Activated CD8-positive, alpha-beta memory T cell treated with anti-CD3 and anti-CD28 coated beads for 4 hours (primary cell): ENCODE measurements at places on chromosomes 2 and 18.

DNA sequence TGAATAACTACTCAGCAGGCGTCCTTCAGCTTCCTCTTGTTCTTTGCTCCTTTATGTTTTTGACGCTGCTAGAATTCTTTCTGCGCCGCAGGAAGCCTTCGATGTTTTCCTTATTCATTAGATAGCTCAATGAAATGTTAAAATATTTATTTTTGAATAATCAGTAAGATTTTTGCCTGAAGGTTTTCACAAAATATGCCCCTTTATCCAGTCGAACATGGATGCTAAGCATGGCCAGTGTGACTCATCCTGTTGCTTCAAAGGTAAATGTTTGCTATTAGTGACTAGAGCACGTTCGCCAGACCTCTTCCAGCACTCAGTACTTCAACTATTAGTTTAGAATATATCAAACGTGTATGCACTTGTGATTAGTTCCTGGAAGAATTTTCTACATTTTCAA, 7.6 kb upstream of the MEIS1 start:
- DNase-seq = no peak

- no peak for DNase-seq
Observed at GRCh38 chr2:45984366-45984765, 312.8 kb upstream of the EPAS1 start.

GRCh38 chr2:179354739-179355537, 90.3 kb upstream of the SESTD1 start:
- no peak for DNase-seq

GRCh38 chr18:24112874-24113615, 25.8 kb upstream of the CABYR start:
- DNase-seq = no peak

GRCh38 chr2:227796045-227796711, 17.5 kb upstream of the CCL20 start:
- DNase-seq = no peak

DNA sequence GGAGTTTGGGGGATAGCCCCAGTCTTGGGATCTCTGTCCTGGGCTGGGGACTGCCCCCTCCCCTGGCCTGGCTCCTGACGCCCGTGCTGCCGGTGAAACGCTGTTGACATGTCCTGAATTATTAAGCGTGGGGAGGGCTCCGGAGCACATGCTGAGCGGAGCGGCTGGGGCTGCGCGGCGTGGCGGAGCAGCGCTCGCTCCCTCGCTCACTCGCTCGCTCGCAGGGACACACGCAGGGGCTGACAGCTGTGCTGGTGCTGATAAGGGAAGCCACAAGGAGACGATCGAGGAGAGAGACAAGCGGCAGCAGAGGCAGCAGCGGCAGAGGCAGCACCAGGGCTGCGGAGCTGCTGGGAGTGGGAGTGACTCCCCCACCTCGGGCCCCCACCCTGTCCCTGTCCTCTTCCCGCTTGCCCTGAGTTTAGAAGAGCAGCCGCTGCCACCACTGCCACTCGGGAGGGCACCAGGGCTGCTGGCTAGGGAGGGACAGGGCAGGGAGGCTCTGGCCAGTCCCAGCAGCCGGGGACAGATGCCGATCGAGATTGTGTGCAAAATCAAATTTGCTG, at the start of gene ASIC4:
TSS of gene ASIC4 (plus strand) at position 287 of the 566 bp plus-strand sequence. CDS start at position 530, 243 bp downstream.
- no peak for DNase-seq

- no peak for DNase-seq
Observed at GRCh38 chr2:98807221-98807620, 76.3 kb upstream of the MGAT4A start.

DNA sequence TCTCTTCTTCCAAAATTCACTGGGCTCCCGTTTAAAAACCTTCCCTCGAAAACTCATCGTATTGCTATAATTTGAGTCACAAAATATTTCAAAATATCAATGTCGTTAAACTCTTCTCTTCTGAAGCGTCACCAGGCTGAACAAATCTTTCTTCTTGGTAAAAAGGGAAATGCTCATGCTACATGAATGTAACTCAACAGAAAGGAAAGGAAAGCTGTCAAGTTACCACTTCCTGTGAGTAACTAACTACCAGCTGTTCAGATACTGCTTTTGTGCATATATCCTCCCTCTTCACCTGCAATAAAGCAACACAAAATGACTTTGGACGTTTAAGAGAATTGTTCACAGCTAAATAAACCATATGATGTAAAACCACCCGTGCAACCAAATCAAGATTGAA, 95.4 kb downstream of the DOCK10 start:
- DNase-seq = no peak

DNA sequence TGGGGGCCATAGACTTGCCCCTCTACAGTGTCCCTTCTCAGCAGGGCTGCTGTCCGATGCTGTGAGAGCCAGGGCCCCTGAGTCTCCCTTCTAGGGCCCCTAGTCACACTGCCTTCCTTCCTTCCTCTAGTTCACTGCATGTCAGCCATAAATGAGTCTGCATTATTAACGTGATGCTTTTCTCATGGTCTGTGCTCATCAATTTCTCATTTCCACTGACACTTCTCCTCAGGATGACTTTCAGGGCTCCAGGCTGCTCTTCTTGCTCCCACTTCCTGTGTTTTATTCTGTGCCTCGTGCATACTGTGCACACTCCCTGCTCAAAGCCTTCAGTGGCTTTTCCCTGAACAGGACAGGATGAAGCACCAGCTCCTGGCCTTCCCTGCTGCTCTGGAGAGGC, 146.5 kb downstream of the FAM210A start:
- DNase-seq = no peak

GRCh38 chr2:41880561-41881243, 167.1 kb upstream of the PKDCC start:
- DNase-seq = no peak

DNA sequence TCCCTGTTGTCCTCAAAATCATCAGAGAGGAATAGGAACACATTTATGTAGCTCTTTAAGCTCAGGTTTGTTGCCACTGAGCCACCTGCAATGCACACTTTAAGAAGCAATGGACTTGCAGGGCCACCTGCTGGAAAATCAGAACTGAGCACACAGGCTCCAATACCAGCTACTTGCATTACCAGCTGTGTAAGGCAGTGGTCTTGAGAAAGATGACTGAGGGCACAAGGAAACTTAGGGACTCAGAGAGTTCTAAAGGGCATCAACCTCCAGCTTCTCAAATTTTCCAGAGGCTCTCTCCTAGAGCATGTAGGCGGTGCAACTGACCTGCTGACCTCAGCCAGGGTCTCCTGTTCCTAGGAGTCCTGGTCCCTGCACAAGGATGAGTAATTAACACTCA, 2.5 kb upstream of the CNDP2 start:
- peak; percentile 31 for DNase-seq

DNA sequence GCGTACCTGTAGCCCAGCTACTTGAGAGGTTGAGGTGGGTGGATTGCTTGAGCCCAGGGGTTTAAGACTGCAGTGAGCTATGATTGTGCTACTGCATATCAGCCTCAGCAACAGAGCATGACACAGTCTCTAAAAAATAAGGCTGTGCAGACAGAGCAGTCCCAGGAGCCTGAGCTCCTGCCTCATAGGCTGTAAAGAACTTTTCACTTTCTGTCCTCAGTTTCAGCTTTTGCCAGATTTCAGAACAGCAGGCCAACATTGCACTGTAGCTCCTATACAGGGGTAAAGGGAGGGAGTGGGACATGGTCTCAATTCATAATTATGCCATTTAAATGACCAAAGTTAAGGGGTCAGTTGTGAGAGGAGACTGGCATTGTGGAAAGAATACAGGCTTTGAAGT, 150.6 kb downstream of the GALNT1 start:
- DNase-seq = no peak

DNA sequence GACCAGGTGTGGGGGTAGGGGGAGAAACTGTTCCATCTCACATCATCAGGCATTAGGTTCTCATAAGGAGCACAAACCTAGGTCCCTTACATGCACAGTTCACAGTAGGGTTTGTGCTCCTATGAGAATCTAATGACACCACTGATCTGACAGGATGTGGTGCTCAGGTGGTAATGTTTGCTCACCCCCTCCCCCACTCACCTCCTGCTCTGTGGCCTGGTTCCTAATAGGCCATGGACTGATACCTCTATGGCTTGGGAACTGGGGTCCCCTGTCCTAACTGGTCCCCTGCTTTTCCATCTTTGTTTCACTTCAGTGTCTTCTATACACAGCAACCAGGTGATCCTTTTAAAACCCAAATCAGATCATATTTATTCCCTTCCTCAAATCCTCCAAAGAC, 267.8 kb downstream of the TNS1 start:
- DNase-seq = no peak

GRCh38 chr18:68660354-68661183, 54.3 kb downstream of the TMX3 start:
- DNase-seq = no peak

DNA sequence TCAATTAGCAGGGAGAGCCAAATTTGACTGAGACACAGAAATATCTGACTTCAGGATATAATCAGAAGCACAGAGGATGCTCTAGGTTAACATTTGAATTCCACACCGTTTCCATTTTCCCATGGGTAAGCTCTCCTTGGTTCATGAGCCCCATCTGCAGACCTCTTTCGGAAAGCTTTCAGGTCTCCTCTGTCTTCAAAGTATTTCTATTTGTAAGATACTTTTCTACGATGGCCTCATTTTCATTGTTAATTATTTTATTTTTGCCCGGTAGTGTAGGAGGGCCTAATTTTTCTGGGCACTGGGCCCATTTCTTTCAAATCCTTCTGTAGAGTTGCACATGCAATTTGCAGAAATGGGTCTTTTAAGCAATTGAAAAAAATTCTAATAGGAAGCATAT, 53.8 kb downstream of the LRPPRC start:
- no peak for DNase-seq

GRCh38 chr2:238388794-238389193, 37.9 kb upstream of the ASB1 start:
- DNase-seq = no peak

- no peak for DNase-seq
Observed at GRCh38 chr2:111052621-111053020, 68.1 kb upstream of the BCL2L11 start.

DNA sequence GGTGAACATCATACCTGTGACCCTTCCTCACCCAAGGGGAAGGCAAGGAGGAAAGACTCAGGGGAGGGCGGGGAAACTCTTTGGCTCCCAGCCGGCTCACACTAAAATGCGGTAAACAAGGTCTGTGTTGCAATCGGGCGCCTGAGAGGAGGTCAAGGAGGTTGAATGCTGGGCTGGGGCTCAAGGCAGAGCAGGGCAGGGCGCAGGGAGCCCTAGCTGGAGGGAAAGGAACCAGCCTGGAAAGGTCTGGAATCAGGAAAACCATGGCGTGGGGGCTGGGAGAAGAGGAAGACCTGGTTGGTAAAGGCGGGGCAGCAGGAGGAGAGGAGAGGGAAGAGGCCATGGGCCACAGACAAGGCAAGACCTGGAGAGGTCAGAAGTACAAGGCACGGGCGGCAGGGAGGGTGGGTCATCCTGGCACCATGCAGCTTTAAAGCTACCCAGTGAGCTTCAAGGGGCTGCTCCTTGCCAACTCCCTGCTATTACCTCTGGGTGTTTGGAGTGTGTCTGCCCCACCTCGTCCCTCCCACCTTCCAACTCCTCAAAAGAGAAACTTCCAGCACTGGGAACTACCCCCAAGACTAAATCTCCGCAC, 4.8 kb upstream of the TMEM37 start:
- no peak for DNase-seq

- no peak for DNase-seq
Observed at GRCh38 chr18:30469091-30469490, 573.5 kb downstream of the DSC3 start.

- no peak for DNase-seq
Observed at GRCh38 chr18:44098551-44099098, 582.1 kb upstream of the SETBP1 start.

DNA sequence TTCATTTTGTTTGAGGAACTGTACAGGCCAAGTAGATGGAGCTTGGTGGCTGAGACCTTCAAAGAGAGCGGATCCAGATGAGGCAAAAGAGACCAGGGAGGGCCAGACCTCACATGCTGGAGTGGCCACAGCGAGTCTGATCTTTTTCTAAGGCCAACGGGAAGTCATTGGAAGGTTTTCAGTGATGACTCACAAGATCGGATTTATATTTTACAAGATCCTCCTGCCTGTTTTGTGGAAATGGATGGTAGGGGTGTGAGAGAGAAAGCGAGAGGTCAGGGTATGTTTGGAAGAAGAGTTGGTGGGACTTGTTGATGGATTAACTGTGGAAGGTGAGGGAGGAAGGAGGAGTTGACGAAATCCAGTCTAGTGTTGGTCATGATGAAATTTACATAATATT, 44.6 kb upstream of the TUBA3D start:
- DNase-seq = no peak

GRCh38 chr18:63292831-63293683, 26.5 kb downstream of the BCL2 start:
- no peak for DNase-seq

DNA sequence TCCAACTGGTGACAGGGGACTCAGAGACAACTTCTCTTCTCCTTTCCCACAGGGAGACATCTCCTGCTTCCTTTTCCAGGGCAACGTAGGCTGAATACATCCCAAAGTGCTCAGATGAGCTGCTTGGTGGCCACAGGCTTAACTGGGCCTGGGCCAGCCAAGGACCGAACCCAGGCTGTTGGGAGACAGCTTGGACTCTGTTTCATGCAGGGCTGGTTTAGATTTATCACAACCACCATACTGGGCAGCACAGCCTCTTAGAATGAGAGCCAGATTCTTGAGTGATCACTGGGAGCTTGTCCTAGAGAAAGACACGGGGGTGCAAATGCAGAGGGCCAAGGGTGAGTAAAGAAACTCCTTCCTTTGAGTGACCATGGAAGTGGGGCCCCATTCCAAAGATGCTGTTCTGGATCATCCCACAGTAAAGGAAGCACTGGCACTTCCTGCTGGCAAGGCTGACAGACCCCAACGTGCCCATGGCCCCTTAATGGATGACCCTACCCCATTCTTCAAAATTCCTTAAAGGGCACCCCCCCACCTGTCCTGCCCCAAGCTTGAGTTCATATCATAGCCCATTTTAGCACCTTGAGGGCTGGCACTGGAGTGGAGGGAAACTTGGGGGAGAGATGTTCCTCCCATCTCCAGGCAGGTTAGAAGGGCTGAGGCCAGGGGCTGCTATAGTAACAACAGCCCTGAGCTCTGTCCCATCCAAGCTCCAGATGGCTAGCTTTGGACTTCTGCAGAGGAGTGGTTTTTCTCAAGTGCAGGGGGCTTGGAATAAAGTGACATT, 84.1 kb downstream of the CAPN13 start:
- DNase-seq = no peak

GRCh38 chr2:178827739-178828485, 20.7 kb upstream of the TTN start:
- no peak for DNase-seq

GRCh38 chr2:46528880-46529279, 49.5 kb downstream of the TMEM247 start:
- no peak for DNase-seq

DNA sequence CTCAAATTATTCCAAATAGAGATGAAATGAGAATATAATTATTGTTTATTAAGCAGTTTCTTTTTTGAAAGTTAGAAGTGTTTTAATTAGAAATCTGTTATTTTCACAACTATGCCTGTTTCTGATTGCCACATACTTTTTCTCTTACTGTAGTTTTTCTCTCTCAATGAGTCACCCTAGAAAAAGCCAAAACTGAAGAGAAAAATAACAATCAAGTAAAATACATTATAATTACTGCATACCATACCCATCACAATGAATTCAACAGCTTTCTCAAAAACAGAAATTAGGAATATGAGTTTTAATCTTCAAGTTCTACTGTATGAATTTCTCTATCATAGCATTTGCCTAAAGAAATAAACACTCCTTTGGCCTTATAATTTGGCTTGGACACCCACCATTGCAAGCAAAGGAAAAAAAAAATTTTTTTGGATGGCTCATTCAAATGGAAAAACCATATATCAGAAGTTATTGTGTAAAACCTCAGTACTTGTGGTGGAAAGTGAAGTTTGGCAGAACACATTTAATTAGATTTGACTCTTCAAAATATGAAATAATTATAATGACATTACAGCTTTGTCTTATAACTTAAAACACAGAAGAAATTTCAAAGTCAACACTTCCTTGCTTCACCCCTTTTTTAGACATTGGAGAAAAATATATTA, 138.5 kb downstream of the DYM start:
- DNase-seq = no peak
